ENCODE measurements at places on chromosomes 16 and 17.
A peak's percentile ranks its signal among the peaks of the same experiment; 100 is the strongest.

GRCh38 chr17:40104594-40105486 lies 4.5 kb upstream of the NR1D1 start:
- DNase-seq, result no peak

DNA sequence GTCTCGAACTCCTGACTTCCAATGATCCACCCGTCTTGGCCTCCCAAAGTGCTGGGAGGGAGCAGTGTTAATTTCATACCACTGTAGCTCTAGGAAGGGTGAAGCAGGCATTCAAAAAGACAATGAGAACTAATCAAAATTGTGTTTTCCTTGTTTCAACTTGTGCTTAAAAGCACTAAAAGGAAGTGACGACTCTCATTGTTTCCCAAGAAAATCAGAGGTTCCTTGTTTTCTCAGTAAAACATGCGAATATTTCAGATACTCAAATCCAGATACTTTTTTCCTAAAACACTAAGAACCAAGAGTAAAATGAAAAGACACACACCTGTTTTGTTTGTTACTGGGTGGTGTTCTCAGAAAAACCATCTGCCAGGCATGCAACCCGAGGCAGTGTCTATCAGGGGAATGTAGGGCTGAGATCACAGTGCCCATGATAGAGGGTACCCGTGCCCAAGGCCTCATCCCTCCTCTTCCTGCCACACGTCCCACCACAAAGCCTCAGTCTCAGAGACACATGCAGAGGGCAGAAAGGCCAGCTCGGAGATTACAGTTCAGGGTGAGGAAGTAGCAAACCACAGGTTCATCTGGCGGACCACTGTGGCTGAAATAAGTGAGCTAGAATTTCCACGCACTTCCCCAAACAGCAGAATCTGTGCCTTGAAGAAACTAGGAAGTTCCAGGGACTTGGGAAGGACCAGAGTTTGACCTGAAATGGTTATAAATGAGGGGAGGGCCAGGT lies 33.7 kb downstream of the GINS3 start:
- no peak for DNase-seq

GRCh38 chr17:530851-531250 lies 178.2 kb upstream of the RPH3AL start:
- no peak for DNase-seq

- no peak for DNase-seq
Measured at GRCh38 chr17:2611627-2612026, 18.2 kb downstream of the PAFAH1B1 start.

GRCh38 chr17:1882836-1883235 lies 53.0 kb downstream of the RPA1 start:
- DNase-seq, result no peak

DNA sequence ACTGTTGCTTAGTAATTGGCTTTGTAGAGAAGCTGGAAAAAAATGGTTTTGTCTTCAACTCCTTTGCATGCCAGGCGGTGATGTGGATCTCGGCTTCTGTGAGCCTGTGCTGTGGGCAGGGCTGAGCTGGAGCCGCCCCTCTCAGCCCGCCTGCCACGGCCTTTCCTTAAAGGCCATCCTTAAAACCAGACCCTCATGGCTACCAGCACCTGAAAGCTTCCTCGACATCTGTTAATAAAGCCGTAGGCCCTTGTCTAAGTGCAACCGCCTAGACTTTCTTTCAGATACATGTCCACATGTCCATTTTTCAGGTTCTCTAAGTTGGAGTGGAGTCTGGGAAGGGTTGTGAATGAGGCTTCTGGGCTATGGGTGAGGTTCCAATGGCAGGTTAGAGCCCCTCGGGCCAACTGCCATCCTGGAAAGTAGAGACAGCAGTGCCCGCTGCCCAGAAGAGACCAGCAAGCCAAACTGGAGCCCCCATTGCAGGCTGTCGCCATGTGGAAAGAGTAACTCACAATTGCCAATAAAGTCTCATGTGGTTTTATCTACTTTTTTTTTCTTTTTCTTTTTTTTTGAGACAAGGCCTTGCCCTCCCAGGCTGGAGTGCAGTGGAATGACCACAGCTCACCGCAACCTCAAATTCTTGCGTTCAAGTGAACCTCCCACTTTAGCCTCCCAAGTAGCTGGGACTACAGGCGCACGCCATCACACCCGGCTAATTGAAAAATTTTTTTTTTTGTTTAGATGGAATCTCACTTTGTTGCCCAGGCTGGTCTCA lies 6.2 kb upstream of the TMEM235 start:
- no peak for DNase-seq

GRCh38 chr16:6483469-6484033 lies 849.1 kb upstream of the RBFOX1 start:
- DNase-seq, result no peak

DNA sequence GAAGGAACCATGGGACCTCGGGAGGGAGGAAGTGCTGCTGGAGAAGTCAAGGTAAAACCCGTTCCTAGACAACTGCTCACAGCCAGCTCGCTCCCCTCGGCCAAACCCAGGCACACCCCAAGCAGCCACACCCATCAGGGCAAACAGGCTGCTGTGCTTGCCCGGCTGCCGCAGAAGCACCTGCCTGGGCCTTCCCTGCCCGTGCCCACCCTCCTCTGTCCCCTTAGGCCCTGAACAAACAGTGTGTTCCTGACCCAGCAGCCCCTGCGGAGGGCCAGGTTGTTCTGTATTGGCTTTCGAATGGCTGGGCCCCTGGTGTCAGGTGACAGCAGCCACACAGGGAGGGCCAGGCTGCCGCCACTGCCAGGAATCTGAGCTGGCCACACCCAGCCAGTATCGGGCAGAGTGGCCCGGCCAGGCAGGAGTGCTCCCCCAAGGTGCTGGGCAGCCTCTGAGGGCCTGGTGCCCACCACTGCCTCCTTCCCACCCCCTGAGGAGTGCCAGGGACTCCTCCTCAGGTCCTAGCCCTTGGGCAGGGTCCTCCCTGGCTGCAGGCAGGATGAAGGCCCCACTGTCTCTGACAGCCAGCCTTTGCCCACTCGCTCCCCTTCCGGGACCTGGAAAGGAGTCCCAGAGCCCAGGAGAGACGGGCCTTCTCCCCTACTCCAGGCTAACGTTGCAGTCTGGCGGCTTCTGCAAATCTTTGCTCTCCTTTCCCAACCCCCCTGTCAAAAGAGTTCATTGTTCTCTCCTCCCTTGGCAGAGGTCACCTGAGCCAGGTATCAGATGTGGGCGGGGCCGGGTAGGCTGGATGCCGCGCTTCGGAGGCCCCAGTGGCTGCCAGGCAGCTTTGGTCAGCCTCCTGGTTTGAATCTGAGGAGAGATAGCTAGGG lies 24.0 kb downstream of the LLGL2 start:
- DNase-seq, result peak; percentile 42

- DNase-seq, result no peak
Measured at GRCh38 chr16:81394966-81395655, 49.5 kb upstream of the CMIP start.

GRCh38 chr17:71431146-71431545 lies 689.7 kb upstream of the SOX9 start:
- no peak for DNase-seq

DNA sequence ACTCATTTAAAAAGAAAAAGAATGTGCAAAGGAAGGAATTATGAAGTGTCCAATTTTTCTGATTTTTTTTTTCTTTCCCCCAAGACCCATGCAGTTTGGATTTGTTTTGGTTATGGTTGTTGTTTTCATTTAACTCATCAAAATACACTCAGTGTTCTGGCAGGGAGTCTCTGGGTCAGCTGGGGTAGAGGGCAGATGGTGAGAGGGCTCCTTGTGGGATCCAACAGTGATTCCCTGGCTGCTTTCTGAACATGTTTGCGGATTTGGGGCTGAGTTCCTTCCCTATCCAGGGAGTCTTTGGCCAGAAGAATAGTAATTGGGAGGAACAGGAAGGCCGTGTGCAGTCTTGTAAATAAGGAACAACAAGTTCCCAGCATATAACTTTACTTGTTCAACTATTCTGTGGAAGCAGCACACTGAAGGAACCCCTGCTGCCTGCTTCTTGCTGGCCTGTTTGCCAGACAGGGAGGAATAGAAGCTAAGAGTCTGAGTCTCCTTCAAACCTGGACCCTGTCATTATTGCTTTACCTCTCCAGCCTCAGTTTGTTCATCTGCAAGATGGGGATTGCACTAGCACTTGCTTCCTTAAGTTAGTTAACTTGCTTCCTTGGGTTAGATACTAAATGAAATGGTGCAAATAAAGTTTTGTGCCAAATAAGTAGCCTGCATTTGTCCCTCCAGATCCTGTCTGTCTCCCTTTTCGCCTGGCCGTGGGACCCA lies 32.1 kb downstream of the C17orf67 start:
- no peak for DNase-seq

- DNase-seq, result no peak
Measured at GRCh38 chr16:65377195-65377594, 255.3 kb upstream of the CDH11 start.

DNA sequence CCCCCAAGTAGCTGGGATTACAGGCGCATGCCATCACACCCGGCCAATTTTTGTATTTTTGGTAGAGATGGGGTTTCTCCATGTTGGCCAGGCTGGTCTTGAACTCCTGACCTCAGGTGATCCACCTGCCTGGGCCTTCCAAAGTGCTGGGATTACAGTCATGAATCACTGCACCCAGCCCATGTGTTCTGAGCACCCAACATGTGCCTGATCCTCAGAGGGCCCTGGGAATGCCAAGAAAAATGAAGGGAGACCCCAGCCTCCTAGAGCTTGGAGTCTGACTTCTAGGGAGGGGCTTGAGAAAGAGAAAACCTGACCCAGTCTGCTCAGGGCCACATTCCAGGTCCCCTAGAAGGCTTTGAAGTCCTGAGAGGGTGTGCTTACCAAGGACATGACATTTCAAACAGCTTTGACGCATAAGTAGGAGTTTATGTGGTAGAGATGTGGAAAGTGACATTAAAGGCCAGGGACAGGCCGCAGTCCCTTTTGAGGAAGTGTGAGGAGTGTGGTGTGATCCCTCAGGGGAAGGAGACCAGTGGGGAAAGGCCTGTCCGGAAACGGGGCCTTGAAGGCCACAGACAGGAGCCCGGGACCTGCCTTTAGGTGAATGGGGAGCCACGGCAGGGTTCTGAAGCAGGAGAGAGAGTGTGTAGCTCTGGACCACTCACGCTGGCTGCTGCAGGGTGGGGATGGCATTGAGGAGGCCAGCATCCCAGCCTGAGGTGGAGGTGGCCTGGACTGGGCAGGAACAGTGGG lies 1.1 kb upstream of the CCL22 start:
- no peak for DNase-seq

DNA sequence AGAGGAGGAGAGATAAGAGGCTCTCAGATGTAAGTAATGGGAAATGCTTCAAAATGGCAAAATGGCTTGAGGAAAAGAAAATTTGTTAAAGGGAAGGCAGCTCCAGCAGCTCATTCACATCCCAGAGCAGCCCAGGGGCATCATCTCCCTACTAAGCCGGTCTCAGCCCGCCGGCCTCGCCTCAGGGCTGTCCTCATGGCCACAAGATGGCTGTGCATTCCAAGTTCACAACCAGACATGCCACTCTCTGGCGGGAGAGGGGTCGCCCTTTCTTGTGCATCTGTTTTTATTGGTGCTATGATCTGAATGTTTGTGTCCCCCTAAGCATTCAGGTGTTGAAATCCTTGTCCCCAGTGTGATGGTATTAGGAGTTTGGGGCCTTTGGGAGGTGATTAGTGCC lies 13.5 kb upstream of the SLC47A2 start:
- DNase-seq, result no peak

GRCh38 chr16:71746442-71747046 lies 22.0 kb upstream of the PHLPP2 start:
- no peak for DNase-seq

DNA sequence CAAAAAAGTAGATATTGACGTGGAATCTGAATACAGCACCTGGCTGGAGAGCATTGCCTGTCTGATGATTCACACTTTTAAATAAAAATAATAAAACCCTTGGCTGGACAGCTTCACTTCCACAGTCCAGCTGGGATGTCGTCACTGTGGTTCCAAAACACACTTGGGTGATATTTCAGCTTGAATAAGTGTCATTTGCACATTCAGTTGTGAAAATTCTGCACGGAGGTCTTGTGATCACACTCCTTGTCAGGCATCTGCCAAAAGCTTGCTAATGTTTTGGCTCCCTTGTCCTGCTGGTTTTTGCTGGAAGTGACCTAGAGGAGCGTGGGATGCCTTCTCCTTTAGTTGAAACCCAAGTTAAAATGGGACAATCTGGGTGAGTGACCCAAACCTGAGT lies 60.7 kb downstream of the PCTP start:
- DNase-seq, result no peak

DNA sequence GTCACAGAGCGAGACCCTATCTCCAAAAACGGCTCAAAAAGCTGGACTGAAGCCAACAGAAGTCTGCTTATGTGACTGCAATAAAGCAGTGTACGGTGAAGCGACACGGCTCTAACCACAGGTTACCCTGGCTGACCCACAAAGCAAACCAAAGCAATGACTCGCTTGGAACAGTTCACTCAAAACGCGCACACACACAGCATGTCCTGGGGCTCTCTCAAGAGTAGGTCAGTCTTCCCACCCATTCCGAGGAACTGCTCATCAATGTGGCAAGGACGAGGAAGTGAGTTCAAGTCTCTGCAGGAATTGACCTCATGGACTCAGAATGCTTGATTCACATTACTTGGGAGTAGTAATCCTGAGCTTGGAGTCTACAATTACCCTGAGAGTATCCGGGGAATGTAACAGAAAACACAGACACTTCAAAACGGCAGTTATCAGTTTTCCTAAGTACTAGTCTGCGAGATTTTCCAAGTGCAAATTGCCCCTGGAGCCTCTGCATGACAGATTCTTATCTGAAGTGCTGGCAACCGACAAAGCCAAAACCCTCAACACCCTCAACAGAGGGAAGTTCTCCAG lies 25.4 kb downstream of the PELP1 start:
- DNase-seq, result no peak

GRCh38 chr17:37766971-37767370 lies 22.1 kb upstream of the HNF1B start:
- no peak for DNase-seq

- no peak for DNase-seq
Measured at GRCh38 chr17:48579471-48579759, 1.3 kb upstream of the HOXB4 start.

DNA sequence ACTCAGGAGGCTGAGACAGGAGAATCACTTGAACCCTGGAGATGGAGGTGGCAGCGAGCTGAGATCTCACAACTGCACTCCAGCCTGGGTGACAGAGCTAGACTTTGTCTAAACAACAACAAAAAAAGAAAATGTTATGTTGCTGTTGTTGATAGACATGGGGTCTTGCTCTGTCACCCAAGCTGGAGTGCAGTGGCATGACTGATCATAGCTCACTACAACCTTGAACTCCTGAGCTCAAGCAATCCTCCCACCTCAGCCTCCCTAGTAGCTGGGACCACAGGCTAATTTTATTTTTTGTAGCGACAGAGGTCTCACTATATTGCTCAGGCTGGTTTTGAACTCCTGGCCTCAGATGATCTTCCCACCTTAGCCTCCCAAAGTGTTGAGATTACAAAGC lies 20.0 kb downstream of the FBXO47 start:
- no peak for DNase-seq

- DNase-seq, result peak; percentile 43
Measured at GRCh38 chr16:67326472-67327309, at the start of the genes KCTD19 and LRRC36. Gene KCTD19 (minus strand): TSS chr16:67326741. CDS start chr16:67326707, 34 bp downstream. Gene LRRC36 (plus strand): TSS chr16:67326815. CDS start chr16:67326863, 48 bp downstream.

- DNase-seq, result no peak
Measured at GRCh38 chr16:86025706-86026105, 126.7 kb downstream of the IRF8 start.

GRCh38 chr16:87254296-87254695 lies 62.9 kb downstream of the C16orf95 start:
- no peak for DNase-seq

- DNase-seq, result no peak
Measured at GRCh38 chr16:89375686-89376085, 114.7 kb downstream of the ANKRD11 start.
